GM23338 (cell line): ENCODE measurements at places on chromosomes 1 and 21.
A peak's percentile ranks its signal among the peaks of the same experiment; 100 is the strongest.

DNA sequence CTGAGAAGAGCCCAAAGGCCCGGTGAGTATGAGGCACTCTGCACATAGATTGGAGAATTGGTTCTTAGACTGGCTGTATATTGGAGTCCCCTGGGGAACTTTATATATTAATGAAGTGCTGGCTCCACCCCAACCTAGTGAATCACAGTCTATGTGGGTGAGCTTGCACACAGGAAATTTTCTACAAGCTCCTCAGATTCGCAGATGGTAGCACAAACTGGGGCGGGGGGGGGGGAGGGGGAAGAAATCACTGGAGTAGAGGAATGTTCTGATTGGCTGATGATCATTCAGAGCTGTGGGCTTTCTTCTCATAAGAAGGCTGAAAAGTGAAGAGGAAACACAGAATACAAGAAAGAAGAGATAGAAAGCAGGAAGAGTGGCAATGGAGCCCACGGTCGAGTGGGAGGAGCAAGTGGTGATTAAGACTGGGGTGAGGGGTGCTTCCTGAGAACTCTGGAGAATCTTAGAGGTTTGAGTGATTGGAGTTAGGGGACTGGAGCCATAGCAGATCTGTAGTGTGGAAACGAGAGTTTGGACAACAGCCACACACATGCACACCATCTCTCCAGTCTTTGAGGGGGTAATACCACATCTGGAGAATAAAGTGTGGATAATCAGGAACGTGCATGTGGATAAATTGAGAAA is 465.9 kb upstream of the DAB1 start:
- no peak for DNase-seq

DNA sequence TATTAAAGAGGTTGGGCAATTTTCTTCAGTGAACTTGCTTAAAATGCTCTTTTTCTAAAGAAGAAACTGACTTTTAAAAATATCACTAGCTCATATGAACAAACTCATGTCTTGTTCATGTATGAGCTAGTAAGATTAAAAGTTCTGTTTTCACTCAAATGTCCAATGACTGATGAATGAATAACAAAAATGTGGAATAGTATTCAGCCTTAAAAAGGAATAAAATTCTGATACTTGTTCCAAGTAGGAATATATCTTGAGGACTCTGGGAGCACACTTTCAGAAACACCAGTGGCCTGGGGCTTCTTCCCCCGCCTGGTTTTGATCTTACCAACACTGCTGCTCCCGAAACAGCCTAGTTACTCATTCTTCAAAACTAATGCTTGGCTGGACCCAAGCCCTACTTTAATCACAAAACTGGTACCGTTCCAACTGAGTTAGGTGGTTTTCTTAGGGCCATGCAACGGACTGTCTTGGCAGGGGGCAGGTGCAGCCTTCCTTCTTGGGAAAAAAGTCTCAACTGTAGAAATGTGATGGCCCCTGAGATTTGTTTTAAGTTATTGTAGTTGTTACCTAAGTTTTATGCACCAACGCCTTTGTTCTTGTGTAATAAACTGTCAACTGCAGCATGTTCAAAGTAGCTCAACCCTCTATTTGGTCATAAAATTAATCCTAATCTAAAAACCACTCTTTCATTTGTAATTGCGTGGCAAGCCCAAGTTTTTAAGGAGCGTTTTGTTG is 116.0 kb downstream of the ETS2 start:
- DNase-seq: no peak

GRCh38 chr1:169108863-169109560 is 2.5 kb downstream of the ATP1B1 start:
- DNase-seq: peak; percentile 46

DNA sequence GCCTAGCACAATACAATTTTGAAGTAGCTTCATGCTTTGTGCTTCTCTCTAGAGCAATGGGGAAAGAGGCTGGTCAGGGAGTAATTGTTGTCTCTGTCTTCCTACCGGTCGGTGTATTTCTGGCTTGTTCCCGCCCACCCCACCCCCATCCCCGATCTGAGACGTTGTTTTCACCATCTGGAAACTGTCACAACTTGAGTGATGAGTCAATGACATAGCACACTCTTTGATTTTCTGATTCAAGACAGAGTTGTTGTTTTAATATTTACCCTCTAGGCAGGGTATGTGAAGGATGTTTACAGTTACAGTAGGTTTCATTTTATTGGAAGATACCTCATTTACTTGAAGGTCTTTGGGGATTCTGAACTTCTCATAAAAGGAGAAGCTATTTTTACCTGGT is 7.0 kb downstream of the IL12RB2 start:
- peak; percentile 30 for DNase-seq

DNA sequence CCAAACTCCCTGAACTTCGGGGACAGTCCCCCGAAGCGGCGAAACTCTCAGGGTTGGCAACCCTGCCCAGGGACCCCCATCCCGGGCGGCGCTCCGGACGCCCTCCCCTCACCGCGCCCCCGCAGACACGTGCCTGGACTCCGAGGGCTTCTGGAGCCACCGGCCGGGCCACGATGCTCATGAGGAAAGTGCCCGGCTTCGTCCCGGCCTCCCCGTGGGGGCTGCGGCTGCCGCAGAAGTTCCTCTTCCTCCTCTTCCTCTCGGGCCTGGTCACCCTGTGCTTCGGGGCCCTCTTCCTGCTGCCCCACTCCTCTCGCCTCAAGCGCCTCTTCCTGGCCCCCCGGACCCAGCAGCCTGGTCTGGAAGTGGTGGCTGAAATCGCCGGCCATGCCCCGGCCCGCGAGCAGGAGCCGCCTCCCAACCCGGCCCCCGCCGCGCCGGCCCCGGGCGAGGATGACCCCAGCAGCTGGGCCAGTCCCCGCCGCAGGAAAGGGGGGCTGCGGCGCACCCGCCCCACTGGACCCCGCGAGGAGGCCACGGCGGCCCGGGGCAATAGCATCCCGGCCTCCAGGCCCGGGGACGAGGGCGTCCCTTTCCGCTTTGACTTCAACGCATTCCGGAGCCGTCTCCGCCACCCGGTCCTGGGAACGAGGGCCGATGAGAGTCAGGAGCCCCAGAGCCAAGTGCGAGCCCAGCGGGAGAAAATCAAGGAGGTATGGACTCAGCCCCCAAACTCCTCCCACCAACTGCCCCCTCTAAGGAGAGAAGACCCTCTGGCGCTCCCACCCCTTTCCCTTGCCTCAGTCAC is 1.2 kb downstream of the MAN1C1 start:
- peak; percentile 70 for DNase-seq
